ENCODE measurements at places on chromosomes 11 and 22. TPM values are rescaled to one million over a fixed set of nuclear protein-coding genes. Genes with fewer than 3 reads are reported as not detected.

The BDNF gene
- total RNA-seq: not detected

The RAD9A gene
- 31.2 TPM for total RNA-seq

DNA sequence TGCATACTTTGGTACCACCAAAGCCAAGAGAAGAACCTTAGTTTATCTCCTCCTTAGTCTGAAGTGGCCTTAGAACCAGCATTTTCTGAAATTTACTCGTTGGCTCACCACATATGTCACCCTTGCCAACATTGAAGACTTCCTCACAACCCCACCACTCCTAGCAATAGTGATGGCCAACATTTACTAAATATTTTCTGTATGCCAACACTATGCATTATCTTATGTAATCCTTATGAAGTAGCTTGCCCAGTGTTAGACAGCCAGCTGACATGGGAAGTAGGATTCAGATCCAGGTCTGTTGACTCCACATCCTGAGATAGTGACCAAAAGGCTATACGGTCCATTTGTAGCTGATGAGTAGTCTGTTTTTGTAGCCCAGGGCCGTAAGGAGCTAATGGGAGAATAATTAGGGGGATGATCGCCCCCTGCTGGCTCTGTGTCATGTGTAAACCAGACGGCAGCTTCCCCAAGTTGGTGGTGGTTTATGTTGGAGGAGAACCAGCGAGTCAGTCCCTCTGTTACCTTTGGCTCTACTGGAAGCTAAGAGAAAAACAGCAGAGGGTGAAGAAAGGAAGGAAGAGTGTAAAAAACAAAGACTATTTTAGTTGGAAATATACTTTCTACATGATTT is 120.5 kb upstream of the RASSF10 start:
- no peak overlapping the region for H3K4me3 ChIP-seq
- H3K36me3 ChIP-seq: no peaks in the 10 kb centered on the region
- peaks cover 15% of the 10 kb centered on the region for H3K27me3 ChIP-seq
- DNase-seq: peak; percentile 42
- peaks cover 1% of the 10 kb centered on the region for H3K4me1 ChIP-seq
- no peak overlapping the region for H3K27ac ChIP-seq

GRCh38 chr11:15815246-15816195 is 540.8 kb downstream of the SOX6 start:
- H3K27ac ChIP-seq: no peak overlapping the region
- no peak for DNase-seq
- peaks cover 4% of the 10 kb centered on the region for H3K4me1 ChIP-seq
- H3K4me3 ChIP-seq: no peak overlapping the region
- no peaks in the 10 kb centered on the region for H3K36me3 ChIP-seq

DNA sequence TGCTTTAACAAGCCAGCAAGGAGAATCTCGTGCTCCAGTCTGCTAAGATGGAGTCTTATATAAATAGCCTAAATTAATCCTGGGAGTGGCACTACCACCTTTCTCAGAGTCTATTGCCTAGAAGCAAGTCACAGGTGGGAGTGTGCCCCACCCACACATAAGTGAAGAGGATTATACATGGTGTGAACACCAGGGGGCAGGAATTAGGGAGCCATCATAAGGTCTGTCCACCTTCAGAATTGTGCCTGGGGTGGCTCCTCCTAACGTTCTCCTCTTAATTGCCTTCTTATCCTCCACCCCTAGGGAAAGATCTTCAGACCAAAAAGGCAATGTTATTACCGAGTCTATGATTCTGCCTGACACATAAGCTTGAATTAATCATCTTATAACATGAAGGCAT is 276.8 kb upstream of the SESN3 start:
- H3K36me3 ChIP-seq: no peaks in the 10 kb centered on the region
- H3K27ac ChIP-seq: no peak overlapping the region

GRCh38 chr11:66559142-66559865 is 9.1 kb downstream of the CTSF start:
- H3K4me1 ChIP-seq: no peaks in the 10 kb centered on the region
- peak; percentile 41 for DNase-seq
- no peak overlapping the region for H3K4me3 ChIP-seq
- no peak overlapping the region for H3K27ac ChIP-seq

DNA sequence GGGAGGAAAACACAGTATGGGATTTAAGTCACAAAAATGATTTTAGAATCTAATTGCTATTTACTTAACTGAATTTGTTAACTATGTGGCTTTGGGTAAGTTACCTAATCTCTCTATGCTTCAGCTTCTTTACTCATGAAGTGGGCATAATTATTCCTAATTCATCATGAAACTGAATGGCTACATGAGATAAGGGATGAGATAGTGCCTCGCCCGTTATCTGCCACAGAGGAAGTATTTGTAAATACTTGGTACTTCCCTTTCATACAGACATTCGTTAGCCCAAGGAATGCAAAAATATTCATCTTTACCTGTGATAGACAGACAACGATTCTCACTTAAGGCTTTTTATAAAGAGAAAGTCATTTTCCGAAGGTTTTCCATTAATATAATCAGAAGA is 221.2 kb upstream of the BLID start:
- H3K36me3 ChIP-seq: no peaks in the 10 kb centered on the region
- no peak overlapping the region for H3K27ac ChIP-seq
- H3K27me3 ChIP-seq: peaks cover 4% of the 10 kb centered on the region

GRCh38 chr11:34988294-34989255 is 72.2 kb downstream of the PDHX start:
- peaks cover 12% of the 10 kb centered on the region for H3K4me1 ChIP-seq
- peaks cover 22% of the 10 kb centered on the region for H3K36me3 ChIP-seq
- no peaks in the 10 kb centered on the region for H3K27me3 ChIP-seq

DNA sequence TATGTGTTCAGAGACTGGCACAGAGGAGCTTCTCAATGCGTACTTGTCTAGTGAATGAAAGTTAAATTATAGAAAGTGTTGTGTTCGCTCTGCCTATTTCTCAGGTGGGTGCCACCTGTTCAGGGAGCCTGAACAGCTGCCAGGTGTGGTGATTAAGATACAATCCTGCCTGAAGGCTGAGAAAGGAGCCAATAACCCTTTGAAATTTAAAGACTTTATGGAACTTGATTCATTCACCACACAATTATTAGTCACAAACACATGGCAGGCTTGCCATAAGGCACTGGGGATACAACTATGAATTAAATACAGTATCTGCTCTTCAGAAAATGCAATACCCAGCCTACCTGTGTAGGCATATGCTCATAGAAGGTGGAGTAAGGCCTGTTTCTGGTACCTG is 92.9 kb upstream of the AMOTL1 start:
- no peak overlapping the region for H3K4me3 ChIP-seq
- DNase-seq: no peak
- no peaks in the 10 kb centered on the region for H3K36me3 ChIP-seq
- no peak overlapping the region for H3K27ac ChIP-seq
- no peaks in the 10 kb centered on the region for H3K4me1 ChIP-seq

GRCh38 chr22:37019309-37020191 is at the start of the genes MPST and TST:
Gene MPST, plus strand, starts transcription at chr22:37019742. Its CDS starts 95 bp downstream, at chr22:37019837.
Gene TST, minus strand, starts transcription at chr22:37019447. Its CDS starts 715 bp downstream, at chr22:37018732.
- H3K27me3 ChIP-seq: peaks cover 35% of the 10 kb centered on the region
- peak within 1 kb of the TSS; percentile 83 for H3K4me3 ChIP-seq
- peak within 1 kb of the TSS; percentile 38 for H3K27ac ChIP-seq
- no peaks in the 10 kb centered on the region for H3K36me3 ChIP-seq
- DNase-seq: peak; percentile 54

DNA sequence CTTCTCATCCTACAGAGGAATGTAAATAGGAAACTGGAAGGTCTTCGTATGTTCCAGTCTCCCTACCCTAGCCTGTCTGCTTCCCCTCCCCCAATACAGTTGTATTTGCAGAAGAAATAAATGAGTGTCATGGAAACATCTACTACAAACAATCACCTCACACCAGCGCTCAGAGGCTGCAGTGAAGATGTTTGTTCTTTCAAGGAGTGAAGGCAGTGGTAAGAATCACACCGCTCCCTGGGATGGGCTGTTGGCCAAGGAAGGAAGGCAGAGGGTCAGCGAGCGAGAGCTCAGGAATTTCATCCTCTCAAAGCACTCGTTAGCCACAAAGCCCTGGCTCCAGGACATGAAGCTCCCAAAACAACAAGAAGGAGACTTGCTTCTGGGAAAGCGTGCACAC is 1.1 kb upstream of the IGSF9B start:
- H3K27me3 ChIP-seq: peaks cover 4% of the 10 kb centered on the region
- peak overlapping the region; percentile 92 for H3K27ac ChIP-seq
- H3K36me3 ChIP-seq: peaks cover 13% of the 10 kb centered on the region
- DNase-seq: no peak
- peaks cover 46% of the 10 kb centered on the region for H3K4me1 ChIP-seq

GRCh38 chr11:44868455-44869421 is 81.9 kb downstream of the TP53I11 start:
- H3K36me3 ChIP-seq: peaks cover 7% of the 10 kb centered on the region

DNA sequence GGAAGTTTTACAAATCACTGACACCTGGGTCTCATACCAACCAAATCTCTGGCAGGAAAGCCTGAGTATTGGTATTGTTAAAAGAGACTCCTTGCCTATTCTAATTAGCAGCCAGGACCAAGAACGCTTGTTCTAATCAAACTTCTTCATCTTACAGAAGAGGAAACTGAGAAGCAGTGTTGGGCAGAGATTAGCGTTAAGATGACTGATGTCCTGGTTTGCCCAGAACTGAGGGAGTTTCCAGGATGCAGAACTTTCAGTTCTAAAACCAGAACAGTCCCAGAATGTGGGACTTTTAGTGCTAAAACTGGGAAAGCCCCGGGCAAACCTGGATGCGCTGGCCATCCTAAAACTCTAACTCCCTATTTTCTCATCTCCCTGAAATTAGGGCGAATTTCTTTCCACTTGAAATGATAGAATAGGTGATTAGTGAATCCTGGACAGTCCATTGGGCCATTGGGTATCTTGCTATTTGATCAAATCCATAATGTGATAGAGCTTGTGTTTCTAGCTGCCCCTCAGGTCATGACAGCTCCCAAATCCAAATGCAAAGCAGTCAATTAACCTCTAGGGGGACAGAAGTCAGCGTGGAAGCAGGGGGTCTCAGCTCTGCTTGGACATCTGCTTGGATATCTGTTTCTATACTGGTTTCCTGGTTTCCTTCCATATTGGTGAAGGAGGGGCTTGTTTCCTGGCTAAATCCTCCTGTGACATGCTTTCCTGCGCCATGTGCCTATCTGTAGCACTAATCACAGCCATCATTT is 16.0 kb upstream of the TMPRSS13 start:
- no peaks in the 10 kb centered on the region for H3K36me3 ChIP-seq
- H3K27ac ChIP-seq: no peak overlapping the region
- peaks cover 61% of the 10 kb centered on the region for H3K4me1 ChIP-seq
- no peak for DNase-seq
- no peak overlapping the region for H3K4me3 ChIP-seq

DNA sequence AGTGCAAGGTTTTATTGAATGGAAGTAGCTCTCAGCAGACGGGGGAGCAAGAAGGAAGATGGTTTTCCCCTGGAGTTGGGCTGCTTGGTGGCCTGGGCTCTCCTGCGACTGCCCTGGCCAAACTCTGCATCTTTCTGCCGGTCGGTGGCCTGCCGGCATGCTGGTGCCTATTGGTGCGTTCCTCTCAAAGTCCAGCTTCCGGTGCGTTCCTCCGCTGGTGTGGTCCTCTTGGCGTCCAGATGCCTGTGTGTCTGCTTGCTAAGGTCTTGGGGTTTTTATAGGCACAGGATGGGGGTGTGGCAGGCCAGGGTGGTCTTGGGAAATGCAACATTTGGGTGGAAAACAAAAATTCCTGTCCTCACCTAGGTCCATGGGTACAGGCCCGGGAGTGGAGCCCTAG is 567.4 kb upstream of the CNTN5 start:
- H3K27ac ChIP-seq: no peak overlapping the region
- no peaks in the 10 kb centered on the region for H3K4me1 ChIP-seq
- H3K4me3 ChIP-seq: no peak overlapping the region
- H3K36me3 ChIP-seq: no peaks in the 10 kb centered on the region
- no peaks in the 10 kb centered on the region for H3K27me3 ChIP-seq

- H3K4me1 ChIP-seq: no peaks in the 10 kb centered on the region
- H3K27me3 ChIP-seq: peaks cover 19% of the 10 kb centered on the region
- H3K36me3 ChIP-seq: no peaks in the 10 kb centered on the region
- no peak overlapping the region for H3K4me3 ChIP-seq
- no peak overlapping the region for H3K27ac ChIP-seq
Observed at GRCh38 chr22:36740716-36741115, 35.2 kb downstream of the IFT27 start.

GRCh38 chr22:19547620-19548019 is 23.4 kb upstream of the CLDN5 start:
- H3K27ac ChIP-seq: no peak overlapping the region
- no peak for DNase-seq
- no peaks in the 10 kb centered on the region for H3K27me3 ChIP-seq

DNA sequence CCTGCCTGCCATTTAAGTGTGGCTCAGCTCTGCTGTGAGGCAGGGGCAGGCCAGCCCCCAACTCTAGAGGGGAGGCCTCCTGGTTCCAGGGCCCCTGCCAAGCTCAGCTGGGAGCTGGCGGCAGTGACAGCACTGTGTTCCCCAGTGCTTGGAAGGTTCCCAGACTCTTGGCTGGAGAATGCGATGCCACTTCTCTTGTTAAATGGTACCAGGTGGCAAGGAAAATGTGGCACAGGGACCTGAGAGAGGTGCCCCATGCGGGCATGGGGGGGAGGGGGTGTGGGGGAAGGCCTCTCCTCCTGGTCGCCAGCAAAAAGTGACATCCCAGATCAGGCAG is 8.4 kb upstream of the TNFRSF13C start:
- DNase-seq: no peak
- H3K36me3 ChIP-seq: peaks cover 26% of the 10 kb centered on the region
- H3K4me3 ChIP-seq: no peak overlapping the region
- peaks cover 11% of the 10 kb centered on the region for H3K4me1 ChIP-seq
- H3K27me3 ChIP-seq: no peaks in the 10 kb centered on the region
- H3K27ac ChIP-seq: no peak overlapping the region

GRCh38 chr11:97202613-97203292 is 812.9 kb downstream of the JRKL start:
- H3K27me3 ChIP-seq: no peaks in the 10 kb centered on the region
- H3K27ac ChIP-seq: no peak overlapping the region
- H3K4me1 ChIP-seq: no peaks in the 10 kb centered on the region
- no peak for DNase-seq

DNA sequence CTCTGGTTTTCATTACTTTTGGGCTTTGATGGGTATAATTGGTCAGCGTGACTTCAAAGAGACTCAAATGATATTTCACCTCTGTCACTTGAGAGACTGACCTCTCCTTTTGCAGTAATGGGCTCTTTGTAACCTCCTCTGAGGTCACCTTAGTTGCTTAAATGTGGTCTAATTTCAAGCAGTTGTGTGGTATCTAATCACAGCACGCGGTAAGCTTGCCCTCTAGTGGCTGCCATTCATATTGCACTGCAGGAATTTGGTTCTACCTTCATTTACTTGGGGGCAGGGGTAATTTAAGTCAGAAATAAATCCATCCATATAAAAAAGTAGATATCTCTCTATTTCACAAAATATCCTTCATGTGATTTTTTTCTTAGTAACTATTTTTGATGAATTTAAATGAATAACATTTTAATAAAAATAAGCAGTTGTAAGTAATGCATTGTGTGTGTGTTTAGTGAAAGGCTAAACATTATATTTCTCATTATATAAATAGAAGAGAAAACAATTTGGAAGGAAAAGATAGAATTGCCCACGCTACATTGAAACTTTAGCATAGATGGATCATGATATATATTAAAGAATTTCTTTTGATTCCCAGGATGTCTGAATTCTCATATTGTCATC is 55.0 kb upstream of the ANO3 start:
- no peak overlapping the region for H3K27ac ChIP-seq
- H3K27me3 ChIP-seq: peaks cover 8% of the 10 kb centered on the region
- H3K4me3 ChIP-seq: no peak overlapping the region
- no peaks in the 10 kb centered on the region for H3K36me3 ChIP-seq

All from activated naive CD8-positive, alpha-beta T cell treated with anti-CD3 and anti-CD28 coated beads for 36 hours (primary cell).